Right hindlimb (tissue), 1 donor: ENCODE measurements at places on chromosomes 2 and 18.

GRCh38 chr2:33632831-33633230, 33.7 kb upstream of the FAM98A start:
- DNase-seq, result no peak

DNA sequence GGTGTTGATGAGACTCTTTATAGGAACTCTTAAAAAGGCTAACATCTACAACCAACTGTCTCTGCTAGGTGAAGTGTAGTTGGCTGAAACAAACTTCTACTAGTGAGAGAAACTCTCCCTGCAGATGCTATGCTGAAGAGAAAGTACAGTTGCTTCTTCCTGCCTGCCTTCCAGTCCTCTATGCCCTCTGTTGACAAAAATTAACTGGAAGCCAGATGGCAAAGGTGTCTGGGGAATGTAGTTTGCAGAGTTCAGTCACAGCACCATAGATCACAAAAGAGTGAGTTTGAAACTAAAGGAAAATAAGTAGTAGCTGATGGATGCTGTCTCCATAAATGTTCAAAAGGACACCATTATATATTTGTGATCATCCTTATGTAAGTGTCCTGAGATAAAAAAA, 958.8 kb upstream of the NRXN1 start:
- DNase-seq, result no peak

DNA sequence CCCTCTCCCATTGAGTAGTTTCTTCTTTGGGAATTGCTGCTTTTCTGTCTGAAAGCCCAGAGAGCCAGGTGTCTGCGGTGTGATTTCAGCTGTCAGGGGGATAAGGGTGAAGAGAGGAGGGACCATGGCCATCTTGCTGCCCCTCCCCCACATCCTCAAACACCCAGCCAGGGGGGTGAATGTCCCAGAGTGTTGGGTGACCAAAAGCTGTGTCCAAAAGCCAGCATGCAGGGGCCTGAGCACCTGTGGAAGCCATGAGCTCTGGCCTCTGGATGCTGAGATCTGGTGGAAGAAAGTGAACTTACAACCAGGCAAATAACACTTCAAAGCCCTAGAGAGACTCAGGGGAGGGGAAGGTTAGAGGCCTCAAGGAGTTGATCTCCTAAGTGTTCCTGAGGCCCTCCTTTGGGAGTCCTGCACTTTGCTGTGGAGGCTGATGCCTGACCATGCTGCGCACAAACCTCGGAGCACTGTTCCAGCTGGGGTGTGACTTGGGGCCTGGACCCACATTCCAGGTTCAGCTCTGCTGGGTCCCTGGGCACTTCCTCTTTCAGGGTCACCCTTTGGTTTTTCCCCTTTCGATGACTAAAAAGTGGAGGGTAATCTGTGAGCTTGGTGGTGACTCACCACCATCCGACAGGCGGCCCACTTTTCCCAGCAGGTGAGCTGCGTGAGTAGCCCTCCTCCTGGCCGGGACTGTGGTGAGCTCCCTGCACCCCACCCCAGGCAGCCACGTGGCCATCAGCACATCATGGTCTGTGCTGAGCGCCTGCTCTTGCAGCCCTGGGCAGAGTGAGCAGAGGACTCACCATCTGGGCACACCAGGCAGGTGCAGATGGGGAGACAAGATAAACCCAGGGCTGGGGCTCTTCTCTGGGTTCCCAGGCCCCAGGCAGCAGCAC, 66.8 kb upstream of the FOSL2 start:
- DNase-seq, result peak; percentile 7

DNA sequence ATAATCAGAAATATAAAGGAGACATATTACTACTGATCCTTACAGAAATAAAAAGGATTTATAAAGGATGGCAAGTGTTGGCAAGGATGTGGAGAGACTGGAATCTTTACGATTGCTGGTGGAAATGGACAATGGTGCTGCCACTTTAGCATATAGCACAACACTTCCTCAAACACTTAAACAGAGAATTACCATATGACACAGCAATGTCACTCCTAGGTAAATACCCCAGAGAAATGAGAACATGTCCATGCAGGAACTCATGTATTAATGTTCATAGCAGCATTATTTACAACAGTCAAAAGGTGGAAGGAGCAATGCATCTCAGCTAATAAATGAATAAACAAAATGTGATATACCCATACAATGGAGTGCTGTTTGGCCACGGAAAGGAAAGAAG, 137.5 kb downstream of the NDUFA10 start:
- DNase-seq, result no peak
